NK-92 treated with Interleukin-12 subunit alpha and Interleukin-12 subunit beta, amount 100 ng/mL, for 24 hours (cell line): ENCODE measurements at places on chromosomes 5 and 9.

DNA sequence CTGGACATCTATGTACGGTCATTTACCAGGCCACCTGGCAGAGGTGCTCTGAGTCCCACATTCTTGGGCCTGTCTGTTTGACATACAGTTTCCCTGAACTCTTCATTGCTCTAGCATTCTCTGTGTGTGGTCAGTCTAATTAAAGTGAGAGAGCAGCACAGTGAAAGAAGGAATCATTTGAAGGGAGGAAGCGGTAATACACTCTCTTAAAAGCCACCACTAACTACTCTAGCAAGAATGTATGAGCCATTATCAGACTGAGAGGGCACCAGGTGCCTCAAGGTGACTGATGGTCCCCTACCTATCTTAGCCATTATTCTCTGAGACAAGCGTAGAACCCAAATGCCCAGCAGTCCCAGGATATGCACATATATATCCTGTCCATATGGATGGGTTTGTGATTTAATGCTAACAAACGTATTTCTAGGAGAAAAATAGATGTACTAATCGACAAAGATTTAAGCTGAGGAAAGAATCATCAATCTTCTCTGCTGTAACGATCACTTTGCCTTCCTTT lies 527.2 kb downstream of the PRELID2 start:
- no peak for DNase-seq

DNA sequence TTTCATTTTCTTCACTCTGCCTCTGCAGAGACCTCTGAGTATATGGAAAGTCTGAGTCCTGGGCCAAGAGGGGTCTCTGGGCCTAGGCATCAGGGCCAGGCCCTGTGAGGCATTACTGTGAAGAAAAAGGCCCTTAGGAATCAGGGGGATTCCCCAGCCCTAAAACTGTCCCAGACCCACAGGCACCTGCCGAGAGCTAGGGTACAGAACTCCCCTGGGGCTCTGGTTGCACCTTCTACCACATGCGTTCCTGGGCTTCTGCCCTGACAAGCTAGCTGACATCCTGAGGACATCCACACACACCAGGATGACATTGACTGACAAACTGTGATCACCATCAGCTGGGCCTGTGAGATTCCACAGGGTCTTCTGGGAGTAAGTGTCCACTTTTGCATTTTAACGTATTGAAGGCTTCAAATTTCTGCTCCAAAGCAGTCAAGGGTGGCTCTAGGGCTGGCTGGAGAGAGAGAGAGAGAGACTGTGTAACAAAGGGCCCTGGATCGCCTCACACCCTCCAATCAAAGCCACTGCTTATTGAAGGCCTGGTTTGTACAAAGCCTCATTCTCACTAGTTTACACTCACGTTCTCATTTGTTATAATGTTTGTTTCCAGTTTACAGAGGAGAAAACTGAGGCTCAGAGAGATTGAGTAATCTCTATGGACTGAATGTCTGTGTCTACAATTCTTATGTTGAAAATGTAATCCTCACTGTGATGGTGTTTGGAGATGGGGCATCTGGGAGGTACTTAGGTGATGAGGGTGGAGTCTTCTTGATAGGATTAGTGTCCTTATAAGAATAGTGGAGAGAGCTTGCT lies 45.1 kb downstream of the TGFBI start:
- no peak for DNase-seq

DNA sequence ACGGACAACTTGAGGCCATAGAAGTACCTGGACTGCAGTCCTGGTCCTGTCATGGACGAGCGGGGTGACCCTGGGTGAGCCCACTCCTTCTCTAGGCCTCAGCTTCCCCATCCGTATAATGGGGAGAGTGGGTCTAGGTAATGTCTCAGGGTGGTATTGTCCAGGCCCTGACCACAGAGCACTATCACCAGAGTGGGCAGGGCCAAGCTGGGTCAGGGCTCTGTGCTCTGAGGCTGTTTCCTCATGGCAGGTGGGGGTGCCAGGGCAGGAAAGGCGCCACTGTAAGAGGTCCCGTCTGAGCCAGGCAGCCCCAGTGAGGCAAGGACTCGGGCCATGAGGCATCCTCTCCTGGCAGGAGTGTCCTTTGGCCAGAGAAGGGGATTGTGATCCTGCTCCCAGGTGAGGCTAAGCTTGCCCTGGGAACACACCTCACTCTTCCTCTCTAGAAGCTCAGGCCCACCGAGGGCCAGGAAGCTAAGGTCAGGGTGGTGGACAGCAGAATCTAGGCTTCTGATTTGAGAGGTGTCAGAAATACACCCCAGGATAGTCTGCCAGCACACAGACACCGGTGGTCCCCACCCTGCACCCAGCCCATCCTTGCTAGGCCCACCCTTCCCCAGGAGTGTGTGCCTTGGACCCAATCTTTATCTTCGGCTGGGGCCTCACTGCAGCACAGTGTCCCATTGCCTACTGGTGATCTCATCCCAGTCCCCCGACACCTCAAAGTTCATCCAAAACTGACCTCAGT lies 1.5 kb upstream of the MYOZ3 start:
- DNase-seq: no peak

DNA sequence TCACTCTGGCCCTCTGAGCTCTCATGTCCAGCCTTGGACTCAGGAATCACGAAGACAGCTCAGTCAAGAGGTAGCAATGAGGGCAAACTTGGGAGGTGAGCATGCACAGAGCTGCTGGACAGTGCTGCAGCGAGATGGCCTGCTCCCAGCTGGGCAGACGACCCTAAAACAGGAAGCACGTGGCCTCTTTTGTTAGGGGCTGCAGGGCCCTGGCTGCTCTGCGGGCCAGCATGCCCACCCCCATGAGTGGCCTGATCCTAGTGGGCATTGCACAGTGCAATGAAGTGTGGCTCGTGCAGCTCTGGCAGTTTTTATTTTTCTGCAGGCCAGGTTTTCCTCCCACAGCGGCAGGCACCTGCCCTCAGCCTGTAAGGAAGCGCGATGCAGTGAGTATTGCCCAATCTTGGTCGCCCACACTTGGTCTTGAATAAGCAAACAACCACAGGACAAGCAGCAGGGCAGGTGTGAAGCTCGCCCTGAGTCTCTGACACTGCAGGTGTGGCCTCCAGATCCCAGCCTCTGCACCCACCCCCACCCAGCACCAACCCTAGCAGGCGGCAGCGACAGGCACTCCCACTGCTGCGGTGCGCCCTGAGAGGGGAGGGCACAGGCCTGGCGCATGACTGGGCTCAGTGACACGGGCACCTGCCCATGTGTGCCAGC lies 60.8 kb downstream of the SEMA4D start:
- DNase-seq: peak; percentile 84

DNA sequence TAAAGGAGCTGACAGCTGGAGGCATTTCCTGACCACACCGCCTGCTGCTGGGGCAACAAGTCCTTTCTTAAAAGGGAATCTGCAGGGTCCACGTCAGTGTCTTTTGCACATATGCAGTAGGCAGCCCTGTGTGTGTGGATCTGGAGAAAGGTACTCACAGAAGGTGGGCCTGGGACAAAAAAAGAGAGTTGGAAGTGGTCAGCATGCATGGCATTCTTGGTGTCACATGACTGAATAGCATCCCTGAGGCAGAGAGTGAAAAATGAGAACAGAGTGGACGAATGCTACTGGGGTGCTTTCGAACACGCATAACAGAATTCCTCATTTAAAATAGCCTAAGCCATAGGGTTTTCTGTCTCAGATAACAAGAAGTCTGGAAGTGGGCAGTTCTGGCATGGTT lies 47.0 kb downstream of the DNAJC21 start:
- no peak for DNase-seq

DNA sequence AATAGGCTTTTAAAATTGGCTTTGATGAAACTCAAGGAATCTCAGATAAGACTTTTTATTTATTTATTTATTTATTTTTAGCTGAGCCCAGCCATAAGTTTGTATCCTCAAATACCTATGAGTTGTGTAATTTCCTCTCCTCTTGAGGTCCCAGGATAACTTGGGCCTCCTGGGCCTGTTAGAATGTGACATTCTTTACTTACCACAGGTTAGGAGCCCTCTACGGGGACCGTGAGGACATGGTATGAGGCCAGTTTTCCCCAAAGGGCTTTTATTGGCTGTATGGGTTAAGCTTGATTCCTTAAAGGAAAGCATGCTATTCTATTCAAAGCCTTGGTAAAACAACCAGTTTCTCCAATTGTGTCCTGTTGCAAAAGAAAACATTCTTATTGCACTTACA lies 16.9 kb downstream of the SHISAL2B start:
- no peak for DNase-seq

GRCh38 chr5:126186210-126186609 lies 237.0 kb upstream of the GRAMD2B start:
- no peak for DNase-seq

- DNase-seq: no peak
Measured at GRCh38 chr5:173907686-173908371, 19.7 kb downstream of the CPEB4 start.

- no peak for DNase-seq
Measured at GRCh38 chr5:16757146-16757545, 140.3 kb upstream of the RETREG1 start.

DNA sequence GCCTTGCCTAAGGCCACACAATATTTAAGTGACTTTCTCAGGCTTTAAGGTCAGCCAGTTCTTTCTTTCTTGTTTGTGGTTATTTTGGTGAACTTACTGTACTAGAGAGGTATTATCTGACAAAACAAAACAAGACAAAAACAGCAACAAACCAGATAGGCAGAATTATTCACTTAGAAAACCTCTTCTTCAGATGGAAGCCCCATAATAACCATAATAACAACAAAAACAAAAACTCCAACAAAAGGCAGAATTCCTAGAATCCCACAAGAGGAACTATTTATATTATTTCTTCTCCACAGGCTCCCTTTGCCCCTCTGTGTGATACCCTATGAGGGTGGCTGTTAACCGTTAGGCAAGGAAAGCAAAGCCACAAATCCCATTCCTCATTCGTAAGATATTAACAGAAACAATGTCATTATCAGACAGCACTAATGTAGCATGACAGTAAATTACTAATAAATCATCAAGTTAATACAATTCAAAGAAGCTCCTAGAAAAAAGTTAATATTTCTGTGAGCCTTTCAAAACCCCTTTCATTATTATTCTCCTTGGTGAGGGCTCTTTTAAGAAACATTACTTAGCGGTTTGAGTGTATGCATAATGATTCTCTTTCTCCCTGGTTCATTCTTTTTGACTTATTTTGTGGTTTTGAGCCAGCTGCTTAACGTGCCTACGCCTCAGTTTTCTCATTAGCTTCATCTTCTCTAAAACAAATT lies 274.9 kb downstream of the EFNA5 start:
- no peak for DNase-seq

DNA sequence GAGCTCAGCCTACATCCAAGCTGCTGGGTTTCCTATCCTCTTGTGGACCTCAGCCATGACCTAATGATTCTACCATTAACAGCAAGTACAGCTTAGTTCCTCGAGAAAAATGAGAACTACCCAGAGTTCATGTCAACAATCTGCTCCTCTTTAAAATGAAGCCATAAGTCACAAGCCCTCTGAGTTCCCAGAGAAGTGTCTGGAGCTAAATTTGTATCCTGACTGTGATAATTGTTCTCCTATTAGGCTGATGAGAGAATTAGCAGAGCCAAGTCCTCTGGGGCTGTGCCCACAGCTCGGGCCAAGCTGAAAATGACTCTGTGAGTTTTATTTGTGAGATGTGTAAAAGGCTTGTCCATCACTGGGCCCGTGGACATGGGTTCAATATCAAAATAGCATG lies 145.1 kb upstream of the SMIM23 start:
- no peak for DNase-seq

DNA sequence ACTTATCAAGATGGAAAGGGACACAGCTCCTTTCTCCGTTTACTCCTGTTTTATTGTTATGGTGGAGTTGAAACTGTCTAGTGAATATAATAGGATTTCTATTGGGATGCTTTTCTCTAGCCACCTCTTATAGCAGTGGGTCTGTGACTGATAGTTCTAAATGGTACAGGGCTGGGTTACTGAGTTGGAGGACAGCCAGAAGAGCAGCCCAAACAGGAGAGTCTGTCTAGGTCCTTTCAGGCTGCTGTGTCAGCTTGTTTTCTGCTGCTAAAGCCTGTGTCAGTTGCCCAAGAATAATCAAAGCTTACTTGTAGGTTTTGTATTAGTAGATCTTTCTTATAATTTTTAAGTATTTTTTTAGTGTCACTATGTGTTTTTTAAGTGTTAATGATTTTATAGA lies 356.0 kb upstream of the SEMA6A start:
- no peak for DNase-seq

DNA sequence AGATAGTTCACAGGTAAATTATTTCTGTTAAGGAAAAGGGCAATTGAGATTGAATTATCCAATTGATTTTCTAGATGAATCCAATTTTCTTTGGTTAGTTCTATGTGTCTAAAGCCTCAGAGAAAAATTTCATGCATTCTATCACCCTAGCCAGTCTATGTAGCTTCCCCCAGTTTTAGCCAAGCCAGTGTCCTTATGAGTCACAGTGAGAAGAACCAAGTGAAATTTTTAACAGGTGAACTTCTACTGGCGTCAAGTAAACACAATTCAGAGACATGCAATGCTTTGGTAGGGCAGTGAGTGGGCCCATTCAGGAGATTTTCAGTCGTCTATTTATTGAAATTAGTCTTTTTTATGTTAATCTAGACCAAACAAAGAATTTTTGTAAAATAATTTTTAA lies 1077.4 kb upstream of the ARRDC3 start:
- DNase-seq: no peak

DNA sequence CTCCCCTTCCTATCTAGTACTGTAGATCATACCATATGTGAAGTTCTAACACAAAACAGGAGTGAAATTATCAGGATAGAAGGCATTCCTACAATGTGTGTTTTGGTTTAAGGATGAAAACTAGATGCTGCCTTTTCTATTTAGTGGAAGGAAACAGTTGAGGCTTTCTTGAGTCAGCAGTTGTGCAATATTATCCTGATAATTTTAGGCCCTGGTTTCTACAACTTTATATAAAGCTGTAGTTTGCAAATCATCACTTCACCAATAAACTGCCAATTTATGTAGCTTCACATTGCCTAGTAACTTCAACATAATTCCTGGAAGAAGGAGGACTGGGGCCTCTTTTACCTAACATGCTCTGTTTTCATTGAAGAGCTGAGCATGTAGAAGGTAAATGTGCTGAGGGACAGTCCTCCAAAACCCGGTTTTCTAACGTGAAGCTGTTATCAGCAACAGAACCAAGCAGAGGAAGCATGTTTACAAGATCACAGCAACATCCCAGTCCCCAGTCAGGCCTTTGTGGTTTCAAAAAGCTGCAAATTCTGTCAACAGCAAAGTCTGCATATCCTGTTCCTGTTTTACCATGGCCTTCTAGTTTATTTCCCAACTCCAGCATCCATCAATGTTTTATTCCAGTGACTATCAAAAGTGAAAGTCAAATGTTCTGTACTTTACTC lies 513.4 kb upstream of the MEF2C start:
- no peak for DNase-seq

- DNase-seq: no peak
Measured at GRCh38 chr5:124718380-124718789, 28.1 kb downstream of the ZNF608 start.

- DNase-seq: no peak
Measured at GRCh38 chr5:160369990-160370712, at the start of gene C1QTNF2. Gene C1QTNF2 (minus strand): TSS chr5:160370626. CDS start chr5:160355011, 15,615 bp downstream.

GRCh38 chr9:2800394-2801179 lies 43.3 kb downstream of the PUM3 start:
- DNase-seq: no peak

DNA sequence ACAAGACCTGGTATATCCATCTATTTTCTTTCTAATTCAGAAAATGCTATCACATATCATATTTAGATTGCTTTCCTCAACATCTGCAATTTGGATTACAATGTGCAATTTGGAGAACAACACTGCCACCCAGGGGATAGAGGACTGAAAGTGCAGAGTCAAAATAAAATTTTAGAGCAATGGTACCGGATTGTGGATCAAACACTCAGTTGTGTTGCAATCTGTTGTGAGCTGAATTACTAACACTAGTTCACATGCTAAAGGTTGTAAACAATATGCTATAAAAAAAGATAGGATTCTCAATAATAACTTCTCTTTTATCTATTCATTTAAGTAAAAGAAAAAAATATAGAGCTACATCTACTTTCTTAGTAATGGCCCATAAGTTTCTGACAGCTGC lies 11.9 kb upstream of the SRFBP1 start:
- no peak for DNase-seq
